ENCODE measurements at places on chromosomes 12 and 14.

DNA sequence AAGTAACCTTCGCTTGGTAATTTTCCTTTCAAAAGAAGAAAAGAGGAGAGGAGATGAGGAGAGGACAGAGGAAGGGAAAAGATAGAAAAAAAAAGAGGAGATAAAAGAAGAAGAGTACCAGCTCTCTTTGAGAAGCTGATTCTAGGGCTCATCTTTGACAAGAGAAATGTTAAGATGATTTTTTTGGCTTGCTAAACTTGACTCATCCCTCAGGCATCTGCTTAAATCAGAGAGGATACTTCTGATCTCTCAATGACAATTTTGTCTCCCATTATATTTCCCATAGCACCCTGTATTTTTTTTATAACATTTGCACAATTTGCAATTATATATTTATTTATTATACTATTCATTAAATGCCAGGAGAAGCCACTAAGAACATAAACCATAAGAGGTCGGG lies 17.1 kb downstream of the SYT1 start:
- DNase-seq, result no peak

DNA sequence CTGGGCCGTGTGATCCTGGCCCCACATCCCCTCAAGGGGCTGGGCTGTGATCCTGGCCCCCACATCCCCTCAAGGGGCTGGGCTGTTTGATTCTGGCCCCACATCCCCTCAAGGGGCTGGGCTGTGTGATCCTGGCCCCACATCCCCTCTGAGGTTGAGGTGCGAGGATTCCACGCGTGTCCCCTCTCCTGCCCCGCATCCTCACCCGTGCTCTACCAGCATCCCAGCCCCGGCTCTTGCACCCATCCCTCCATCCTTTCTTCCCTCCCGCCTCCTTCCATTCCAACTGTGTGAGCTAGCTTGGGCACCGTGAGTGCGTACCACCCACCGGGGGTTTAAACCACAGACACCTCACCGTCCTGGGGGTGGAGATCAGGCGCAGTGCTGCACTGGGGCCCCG lies 31.1 kb upstream of the TMEM179 start:
- DNase-seq, result no peak

- DNase-seq, result no peak
Observed at GRCh38 chr14:71652368-71652767, 279.9 kb upstream of the RGS6 start.

DNA sequence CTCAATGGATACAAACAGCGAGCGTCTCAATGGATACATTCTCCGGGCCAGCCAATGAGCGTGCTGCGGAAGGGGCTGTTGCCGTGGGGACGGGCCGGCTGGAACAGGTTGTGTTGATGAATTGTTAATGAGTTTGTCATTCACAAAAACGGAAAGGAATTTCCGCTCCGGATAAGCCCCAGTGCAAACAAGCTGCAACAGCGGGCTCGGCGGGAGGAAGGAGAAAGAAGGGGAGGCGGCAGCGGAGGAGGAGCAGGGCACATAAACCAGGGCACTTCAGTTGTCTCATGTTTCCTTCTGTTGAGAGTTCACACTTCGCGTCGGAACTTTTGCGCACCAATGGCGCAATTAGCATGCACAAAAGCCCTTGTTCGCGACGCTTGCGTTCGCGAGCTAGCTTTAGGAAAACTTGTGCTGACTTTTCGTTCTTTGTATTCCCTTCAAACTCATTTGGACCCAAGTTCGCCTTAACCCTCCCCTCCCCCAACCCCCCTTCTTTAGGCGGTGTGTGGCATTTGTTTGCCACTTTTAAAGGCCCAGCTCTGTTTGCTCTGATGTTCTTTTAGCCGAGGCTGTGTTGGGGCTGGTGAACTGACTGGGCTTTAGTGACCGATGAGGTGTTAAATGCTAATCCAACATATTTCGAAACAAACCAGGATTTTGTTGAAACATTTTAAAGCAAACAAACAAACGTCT lies at the start of gene DUSP6:
Gene DUSP6 (minus strand): TSS at position 10 of the 696 bp plus-strand sequence. CDS start 462 bp downstream, outside the sequence.
- DNase-seq, result peak; percentile 38

- DNase-seq, result no peak
Observed at GRCh38 chr12:131123817-131124216, 170.1 kb downstream of the ADGRD1 start.

Data from effector CD8-positive, alpha-beta T cell (primary cell).